ENCODE measurements at places on chromosomes 2 and 18. TPM values are rescaled to one million over a fixed set of nuclear protein-coding genes. Genes with fewer than 3 reads are reported as not detected.

GRCh38 chr2:38634684-38635083 is 31.2 kb upstream of the GALM start:
- no peak for DNase-seq

GRCh38 chr2:241863536-241863954 is 4.9 kb upstream of the PDCD1 start:
- DNase-seq: no peak

The IL1RL1 gene
- not detected for total RNA-seq

DNA sequence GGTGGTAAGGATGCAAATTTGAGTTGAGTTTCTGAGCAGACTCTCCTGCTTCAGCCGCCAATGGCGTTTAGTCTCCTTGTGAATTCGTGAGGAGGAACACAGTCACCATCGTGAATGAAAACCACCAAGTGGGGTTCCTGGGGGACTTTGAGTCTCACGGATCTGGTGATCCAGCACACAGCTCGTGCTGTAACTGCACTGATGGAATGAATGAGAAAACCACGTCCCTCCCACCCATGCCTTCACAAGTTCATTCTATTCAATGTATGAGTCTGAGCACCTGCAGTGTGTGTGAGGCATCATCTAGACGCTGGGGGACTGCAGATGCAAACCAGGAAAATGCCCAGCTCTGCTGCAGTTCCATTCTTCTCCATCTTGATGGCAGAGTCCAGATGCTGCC is 127.9 kb downstream of the PIEZO2 start:
- no peak for DNase-seq

DNA sequence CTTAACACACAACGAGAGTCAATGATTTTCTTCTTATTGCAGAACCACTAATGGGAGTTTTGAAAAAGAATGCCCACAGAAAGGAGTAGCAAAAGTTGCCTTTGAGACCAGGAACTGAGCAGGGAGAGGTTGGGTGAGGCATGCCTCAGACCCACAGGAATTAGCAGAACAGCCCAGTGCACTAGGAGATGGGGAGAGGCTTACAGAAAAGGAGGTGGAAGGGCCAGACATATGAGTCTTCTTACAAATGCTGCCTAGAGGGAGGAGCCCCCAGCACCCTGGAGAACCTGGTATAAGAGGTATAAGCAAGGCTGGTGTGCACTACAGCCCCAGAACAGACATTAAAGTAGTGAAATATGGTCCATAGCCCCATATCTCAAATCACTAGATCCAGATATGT is 162.0 kb downstream of the DTNA start:
- no peak for DNase-seq

DNA sequence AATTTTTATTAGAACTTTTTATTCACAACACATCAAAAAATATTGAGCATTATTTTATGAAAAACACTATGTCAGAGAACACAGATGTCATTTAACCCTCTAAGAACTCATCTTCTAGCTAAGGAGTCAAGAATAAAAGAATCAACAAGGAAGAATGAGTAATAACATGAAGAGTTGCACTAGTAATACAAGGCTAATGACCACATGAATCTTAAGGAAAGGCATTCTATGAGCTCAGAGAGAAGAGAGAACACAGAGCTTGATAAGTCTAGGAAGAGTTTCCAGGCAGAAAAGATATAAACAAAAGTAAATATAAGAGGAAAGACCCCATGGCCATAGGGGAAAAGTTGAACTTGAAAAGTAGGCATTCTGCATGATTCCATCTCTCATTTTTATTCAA is 166.5 kb downstream of the MAIP1 start:
- no peak for DNase-seq

GRCh38 chr2:112973156-112973555 is 4.7 kb upstream of the IL36G start:
- no peak for DNase-seq

GRCh38 chr2:186307871-186308270 is 178.2 kb upstream of the ZC3H15 start:
- no peak for DNase-seq

- no peak for DNase-seq
Observed at GRCh38 chr2:100230754-100231153, 88.4 kb upstream of the AFF3 start.

The OST4 gene
- 252 TPM for total RNA-seq
